GDM1 (cell line): ENCODE measurements at places on chromosomes 16 and 17.
A peak's percentile ranks its signal among the peaks of the same experiment; 100 is the strongest.

- DNase-seq: no peak
Measured at GRCh38 chr17:67902511-67903231, 77.4 kb downstream of the BPTF start.

DNA sequence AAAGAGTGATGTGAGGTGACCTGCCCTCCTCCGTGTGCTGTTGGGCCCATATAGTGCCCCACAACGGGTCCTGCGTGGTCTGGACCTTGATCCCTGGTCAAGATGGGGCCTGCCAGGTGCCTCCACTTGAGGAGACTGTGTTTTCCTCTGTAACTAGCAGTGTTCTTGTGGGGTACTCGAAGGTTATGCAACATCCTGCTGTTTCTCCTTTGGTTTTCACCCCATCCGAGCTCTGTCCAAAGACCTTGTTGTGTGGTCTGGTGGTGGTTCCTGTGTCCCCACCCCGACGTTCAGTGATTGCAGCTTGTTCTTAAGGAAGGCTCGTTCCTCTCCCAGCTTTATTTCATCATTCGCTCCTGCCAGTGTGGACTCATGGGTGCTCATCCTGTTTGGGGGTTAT is 38.7 kb upstream of the ZNF750 start:
- DNase-seq: no peak

- no peak for DNase-seq
Measured at GRCh38 chr16:9332574-9333148, 241.2 kb downstream of the HAPSTR1 start.

DNA sequence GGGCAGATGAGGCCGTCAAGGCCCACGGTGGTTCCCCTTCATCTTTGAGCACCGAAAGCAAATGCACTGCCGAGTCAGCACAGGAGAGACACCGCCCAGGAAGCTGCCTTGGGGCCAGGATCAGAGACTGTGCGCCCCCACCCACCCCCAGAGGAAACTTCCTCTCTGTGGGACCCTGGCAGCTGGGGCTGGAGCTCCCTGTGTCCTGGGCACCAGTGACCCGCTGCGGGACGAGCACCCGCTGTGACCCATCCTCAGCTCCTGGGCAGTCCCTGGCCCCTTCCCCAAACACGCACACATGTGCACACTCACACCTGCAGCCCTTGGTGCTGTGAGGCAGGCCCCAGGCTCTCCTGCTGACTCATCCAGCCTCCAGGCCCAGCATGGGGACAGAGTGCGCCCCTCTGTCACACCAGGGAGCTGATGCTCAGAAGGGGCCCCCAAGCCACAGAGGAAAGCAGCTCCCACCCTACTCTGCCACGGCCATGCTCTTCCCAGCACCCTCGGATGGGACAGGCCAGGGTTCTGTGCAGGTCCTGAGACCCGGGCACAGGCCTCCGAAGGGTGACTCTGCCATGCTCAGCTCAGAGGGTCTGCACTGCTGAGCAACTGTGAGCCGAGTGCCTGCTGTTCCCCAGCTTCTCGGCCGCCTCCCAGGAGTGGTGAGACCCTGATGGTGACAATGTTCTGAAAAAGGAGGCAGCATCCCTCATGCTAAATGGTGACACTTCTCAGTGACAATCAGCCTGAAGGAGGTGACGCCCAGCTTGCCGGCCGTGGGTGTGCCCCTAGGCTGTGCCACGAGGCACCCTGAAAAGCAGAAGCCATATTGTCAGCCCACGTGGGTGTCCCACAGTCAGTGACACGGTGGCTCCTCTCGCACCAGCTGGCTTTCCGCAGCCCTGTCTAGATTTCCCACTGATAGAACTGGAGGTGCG is 3.6 kb downstream of the PIEZO1 start:
- DNase-seq: peak; percentile 25

GRCh38 chr17:72590882-72591281 is 470.1 kb downstream of the SOX9 start:
- no peak for DNase-seq

- no peak for DNase-seq
Measured at GRCh38 chr17:11485336-11486100, 112.8 kb upstream of the DNAH9 start.

DNA sequence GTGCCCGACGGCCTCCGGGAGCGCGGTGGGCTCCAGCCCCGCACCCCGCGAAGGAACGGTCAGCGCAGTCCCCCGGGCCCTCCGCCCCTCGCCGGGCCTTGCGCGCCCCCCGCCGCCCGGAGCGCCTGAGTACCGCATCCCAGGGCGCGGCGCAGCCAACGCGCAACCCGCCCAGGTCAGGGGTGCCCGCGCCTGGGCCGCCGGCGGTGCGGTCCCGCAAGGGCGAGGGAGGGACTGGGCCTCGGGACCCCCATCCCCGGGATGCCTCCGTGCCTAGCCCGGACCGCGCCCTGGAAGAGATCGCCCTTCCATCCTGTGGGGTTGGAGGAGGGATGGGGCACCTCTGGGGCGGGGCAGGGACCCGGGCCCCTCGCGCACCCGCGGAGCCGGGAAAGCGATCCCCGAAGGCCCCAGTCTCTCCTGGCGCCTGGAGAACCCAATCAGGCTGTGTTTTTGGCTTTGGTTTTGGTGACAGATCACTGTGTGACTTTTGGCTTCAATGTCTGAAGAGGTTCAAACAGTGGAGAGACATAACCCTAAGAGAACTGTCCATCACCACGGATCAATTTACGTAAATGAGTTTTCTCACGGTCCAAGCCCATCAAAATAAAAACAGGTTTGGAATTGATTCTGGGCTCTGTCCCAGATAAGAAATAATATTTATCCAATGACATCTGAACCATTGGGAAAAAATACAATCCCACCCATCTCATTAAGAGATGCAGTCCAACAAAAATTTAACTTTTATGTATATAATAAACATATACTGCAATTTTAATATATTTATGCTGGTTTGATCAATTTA is 17.8 kb downstream of the ENPP7 start:
- DNase-seq: no peak

DNA sequence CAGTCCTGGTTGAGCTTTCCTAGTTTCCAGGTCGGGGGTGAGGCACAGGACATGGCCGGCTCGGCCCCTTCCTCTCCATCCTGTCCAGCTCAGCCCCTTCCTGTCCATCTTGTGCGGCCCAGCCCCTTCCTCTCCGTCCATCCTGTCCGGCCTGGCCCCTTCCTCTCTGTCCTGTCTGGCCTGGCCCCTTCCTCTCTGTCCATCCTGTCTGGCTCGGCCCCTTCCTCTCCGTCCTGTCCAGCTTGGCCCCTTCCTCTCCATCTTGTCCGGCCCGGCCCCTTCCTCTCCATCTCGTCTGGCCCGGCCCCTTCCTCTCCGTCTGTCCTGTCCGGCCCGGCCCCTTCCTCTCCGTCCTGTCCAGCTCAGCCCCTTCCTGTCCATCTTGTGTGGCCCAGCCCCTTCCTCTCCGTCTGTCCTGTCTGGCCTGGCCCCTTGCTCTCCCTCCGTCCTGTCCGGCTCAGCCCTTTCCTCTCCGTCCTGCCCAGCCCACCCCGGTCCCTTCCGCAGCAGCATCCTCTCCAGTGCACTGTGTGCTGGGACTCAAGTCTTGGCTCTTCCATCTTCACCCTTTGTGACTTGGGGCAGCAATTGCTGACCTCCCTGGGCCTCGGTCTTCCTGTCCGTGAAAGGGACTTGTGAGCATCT is 5.5 kb upstream of the ZNF750 start:
- no peak for DNase-seq

DNA sequence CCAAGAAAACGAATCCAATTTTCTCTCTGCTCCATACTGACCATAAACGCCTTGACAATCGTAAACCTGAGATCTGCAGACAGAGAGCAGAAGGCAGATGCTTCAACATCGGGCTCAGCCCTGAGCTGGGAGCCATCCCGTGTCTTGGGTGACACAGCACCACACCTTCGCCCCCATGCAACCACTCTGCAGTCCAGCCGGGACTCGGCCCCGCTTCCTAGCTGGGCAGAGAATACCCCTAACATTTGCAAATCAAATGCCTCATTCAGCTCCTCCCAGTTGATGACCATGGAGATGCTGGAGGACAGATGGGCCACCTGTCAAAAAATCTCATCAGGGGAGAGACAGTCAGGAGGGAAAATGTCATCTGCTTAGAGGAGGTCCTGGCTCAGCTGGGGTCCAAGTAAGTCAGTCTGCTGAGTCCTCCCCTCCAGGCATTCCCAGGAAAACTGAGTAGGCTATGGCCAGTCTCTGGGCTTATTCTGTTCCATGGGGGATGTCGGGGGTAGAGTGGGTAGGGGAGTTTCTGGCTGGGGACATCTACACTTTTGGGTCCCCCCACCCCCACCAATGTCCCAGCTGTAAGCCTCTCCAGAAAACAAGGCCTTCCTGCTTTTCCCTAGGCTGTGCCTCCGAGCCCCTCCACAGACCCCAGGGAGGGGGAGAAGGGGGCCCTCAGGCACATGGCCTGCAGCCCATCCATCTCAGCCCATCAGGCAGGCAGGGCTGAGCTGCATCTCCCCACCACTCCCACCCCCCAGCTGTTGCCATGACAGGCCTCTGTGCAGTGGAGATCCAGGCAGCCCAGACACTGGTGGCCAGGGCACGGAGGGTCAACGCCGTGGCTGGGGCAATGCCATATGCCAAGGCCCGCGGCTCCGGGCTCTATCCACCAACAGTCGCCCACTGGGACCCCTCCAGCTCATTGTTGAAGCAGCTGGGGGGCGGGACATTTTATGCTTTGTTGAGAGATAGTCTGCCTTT is 158.6 kb downstream of the AXIN2 start:
- no peak for DNase-seq

- DNase-seq: no peak
Measured at GRCh38 chr17:76079956-76080767, 1.2 kb downstream of the ZACN start.

DNA sequence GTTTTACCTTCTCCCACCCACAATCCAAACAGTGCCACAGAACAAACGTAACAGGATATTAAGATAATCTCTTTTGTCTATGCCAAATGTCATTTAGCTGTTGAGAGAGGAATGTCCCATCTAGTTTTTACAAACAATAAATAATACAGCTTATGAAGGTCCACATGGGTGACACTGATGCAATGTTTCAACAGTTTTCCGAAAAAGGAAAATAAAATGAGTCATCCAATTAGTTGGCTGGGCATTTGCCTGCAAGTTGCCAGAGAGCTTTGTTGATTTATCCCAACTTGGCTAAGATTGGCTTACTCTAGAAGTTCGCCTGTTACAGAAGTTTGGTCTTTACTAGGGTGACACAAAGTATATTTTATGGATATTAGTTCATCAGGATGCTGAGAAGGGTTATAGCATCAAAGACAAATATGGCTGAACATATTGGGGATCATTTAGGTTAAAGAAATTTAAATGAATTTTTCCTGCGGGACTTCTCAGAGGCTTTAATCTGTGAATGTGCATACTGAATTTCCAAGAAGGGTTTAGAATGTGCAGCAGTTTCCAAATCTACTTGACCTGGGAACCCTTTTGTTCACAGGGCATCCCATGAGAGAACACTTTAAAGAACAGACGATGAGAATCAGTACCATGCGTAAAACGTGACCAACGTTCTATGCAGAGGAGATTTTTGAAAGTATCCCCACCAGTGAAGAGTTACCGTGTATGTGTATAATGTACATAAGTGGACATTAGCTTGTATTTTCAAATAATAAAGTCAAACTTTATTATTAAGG is 73.1 kb downstream of the CDH13 start:
- DNase-seq: no peak

DNA sequence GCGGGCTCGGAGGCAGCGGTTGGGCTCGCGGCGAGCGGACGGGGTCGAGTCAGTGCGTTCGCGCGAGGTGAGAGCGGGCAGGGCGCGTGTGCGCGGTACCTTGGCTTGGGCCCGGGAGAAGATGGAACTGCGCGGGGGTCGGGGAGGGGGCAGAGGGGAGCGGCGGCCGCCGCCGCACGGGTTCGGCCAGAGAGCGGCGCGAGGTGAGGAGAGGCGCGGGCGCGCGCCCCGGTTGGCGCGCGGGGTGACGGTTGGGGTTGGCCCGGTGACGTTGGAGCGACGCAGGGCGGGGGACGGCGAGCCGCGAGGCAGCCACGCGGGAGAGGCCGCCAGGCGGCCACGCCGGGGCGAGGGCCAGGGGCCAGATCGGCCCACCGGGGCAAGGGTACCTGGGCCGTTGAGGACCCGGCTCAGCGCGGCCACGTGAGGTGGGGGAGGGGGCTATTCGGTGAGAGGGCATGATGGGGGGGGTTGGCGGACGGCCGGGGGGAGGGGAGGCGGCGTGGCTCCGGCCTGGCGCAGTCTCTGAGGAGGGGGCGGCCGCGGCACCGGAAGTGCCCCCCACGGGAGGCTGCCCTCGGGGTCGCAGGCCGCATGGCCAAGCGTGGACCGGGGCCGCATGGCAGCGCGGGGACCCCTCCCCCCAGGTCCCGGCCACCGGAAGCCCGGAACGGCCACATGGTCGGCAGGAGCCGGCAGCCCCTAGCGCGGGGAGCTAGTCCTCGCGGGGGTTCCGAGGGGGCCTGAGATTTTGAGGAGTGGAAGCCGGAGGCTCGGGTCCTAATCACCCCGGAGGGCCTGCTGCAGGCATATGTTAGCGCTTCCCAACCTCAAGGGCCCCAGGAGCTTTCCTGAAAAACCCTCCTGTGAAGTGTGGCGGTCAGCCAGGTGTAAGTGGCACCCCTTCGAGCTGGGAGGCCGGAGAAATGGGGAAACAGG is 527 bp downstream of the EIF5A start:
- peak; percentile 41 for DNase-seq

DNA sequence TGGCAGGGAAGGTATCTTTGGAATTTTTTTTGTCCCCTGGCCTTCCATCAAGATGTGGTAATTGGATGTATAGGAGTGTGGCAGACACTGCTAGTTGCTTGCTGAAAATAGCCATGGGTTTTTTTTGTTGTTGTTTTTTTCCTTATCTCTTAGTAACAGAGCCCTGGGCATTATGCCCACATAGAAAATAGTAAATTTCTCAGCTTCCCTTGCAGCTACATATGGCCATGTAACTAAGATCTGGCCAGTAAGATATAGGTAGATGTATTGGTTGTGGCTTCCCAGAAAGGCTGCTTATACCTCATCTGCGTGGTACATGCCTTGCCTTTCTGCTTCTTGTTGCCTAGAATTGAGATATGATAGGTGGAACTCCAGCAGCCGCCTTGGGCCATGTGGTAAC is 349.9 kb downstream of the CPPED1 start:
- no peak for DNase-seq

GRCh38 chr16:2319606-2320005 is 20.9 kb downstream of the ABCA3 start:
- DNase-seq: no peak

- DNase-seq: no peak
Measured at GRCh38 chr17:50513495-50513894, 5.3 kb downstream of the MYCBPAP start.

DNA sequence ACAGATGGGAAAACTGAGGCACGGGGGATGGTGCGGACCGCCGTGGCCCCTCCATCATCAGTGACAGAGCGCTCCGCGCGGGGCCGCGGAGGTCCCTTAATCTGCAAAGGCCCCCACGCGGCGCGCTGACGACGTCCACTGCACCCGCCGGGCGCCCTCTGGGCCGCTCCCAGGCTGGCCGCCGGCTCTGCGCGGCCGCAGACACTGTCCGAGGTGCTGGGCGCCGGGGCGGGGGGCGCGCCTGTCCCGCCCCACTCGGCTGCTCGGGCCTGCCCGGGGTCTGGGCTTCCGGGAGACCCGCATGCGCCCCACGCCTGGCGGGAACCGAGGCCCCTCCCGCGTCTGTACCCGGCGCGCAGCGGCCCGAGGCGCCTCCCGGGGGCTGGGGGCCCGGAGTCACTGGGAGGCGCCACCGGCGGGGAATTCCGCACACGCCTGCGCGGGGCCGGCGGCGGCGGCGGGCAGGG is 550 bp upstream of the RNF213 start:
- DNase-seq: no peak

- no peak for DNase-seq
Measured at GRCh38 chr16:1920727-1921171, 2.5 kb upstream of the HS3ST6 start.

- no peak for DNase-seq
Measured at GRCh38 chr17:59629174-59629573, 9.5 kb downstream of the CLTC start.

- no peak for DNase-seq
Measured at GRCh38 chr17:246851-247421, 65.5 kb upstream of the DOC2B start.
